Gastrocnemius medialis (tissue), 4 donors: ENCODE measurements at places on chromosomes 1 and 21.

GRCh38 chr1:162169031-162169790 lies 99.7 kb downstream of the NOS1AP start:
- H3K27me3 ChIP-seq: no peaks in the 10 kb centered on the region
- H3K4me3 ChIP-seq: no peak overlapping the region
- no peaks in the 10 kb centered on the region for H3K36me3 ChIP-seq

- peaks cover 6% of the 10 kb centered on the region for H3K27me3 ChIP-seq
- H3K4me3 ChIP-seq: no peak overlapping the region
- no peaks in the 10 kb centered on the region for H3K4me1 ChIP-seq
- H3K27ac ChIP-seq: no peak overlapping the region
- H3K36me3 ChIP-seq: no peaks in the 10 kb centered on the region
- DNase-seq: no peak
Measured at GRCh38 chr1:36865602-36865900, 168.8 kb downstream of the GRIK3 start.

DNA sequence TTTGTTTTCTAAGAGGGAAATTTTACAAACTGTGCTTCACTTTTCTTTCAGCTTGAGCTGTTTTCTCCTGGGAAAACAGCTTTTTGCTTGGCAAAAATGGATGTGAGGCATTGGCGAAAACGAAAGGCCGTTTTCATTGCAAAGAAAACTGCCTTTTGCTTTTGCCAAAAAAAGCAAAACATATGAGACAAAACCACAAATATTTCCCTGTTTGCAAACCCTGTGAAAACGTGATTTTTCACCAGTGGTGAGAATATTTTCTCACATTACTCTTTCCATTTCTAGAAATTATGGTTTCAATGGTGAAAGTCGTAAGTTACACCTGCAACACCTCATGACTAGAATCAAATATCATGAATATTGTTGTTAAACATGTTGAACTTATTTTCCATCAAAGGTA lies 74.0 kb upstream of the ZBTB18 start:
- H3K4me3 ChIP-seq: no peak overlapping the region
- no peaks in the 10 kb centered on the region for H3K36me3 ChIP-seq
- H3K4me1 ChIP-seq: no peaks in the 10 kb centered on the region
- no peaks in the 10 kb centered on the region for H3K27me3 ChIP-seq
- no peak for DNase-seq

DNA sequence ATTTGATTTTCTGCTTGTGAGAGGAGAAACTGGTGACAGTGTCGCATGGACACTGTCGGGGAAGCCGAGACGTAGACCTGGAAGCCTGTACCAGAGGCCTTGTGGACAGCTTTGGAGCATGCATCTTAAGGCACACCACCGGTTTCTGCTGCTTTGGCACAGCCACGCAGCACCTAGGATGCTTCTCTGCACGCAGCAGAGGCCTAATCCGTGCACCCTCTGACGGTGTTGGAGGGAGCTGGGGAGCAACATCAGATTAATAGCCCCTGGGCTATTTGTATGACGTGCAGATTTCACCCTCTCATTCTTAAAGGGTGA lies 30.3 kb downstream of the TEX35 start:
- peak overlapping the region; percentile 64 for H3K4me3 ChIP-seq
- H3K27me3 ChIP-seq: no peaks in the 10 kb centered on the region
- DNase-seq: no peak
- peak overlapping the region; percentile 49 for H3K27ac ChIP-seq

GRCh38 chr21:34235514-34235913 lies 128.3 kb upstream of the KCNE2 start:
- no peak overlapping the region for H3K27ac ChIP-seq
- no peaks in the 10 kb centered on the region for H3K36me3 ChIP-seq
- peaks cover 11% of the 10 kb centered on the region for H3K4me1 ChIP-seq
- no peaks in the 10 kb centered on the region for H3K27me3 ChIP-seq
- no peak for DNase-seq

DNA sequence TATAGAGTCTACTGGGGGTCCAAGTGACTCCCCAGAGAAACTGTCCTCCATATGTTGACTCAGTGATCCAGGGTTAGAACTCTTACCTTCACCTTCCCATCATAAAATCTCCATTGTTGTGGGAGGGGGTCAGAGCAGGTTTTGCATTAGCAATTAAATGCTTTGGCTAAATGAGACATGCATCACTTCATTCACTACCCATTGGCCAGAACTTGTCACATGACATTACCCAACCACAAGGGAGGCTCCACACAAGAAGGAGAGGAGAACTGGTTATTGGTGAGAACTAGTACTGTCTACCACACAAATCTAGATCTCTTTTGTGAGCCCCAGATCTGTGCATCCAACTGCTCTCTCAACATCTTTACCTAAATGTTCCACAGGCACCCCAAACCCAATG lies 4.2 kb upstream of the C1orf162 start:
- no peaks in the 10 kb centered on the region for H3K36me3 ChIP-seq
- DNase-seq: no peak
- H3K4me3 ChIP-seq: no peak overlapping the region
- no peaks in the 10 kb centered on the region for H3K27me3 ChIP-seq
- no peaks in the 10 kb centered on the region for H3K4me1 ChIP-seq
- no peak overlapping the region for H3K27ac ChIP-seq
